ENCODE measurements at places on chromosomes 5 and 9.

- DNase-seq: no peak
These were observed 83.7 kb downstream of the GALNT10 start for GRCh38 chr5:154273963-154274827.

- no peak for DNase-seq
These were observed 314.1 kb downstream of the PRELID2 start for GRCh38 chr5:145521066-145521465.

- no peak for DNase-seq
These were observed 8.4 kb downstream of the COX7C start for GRCh38 chr5:86626149-86626548.

DNA sequence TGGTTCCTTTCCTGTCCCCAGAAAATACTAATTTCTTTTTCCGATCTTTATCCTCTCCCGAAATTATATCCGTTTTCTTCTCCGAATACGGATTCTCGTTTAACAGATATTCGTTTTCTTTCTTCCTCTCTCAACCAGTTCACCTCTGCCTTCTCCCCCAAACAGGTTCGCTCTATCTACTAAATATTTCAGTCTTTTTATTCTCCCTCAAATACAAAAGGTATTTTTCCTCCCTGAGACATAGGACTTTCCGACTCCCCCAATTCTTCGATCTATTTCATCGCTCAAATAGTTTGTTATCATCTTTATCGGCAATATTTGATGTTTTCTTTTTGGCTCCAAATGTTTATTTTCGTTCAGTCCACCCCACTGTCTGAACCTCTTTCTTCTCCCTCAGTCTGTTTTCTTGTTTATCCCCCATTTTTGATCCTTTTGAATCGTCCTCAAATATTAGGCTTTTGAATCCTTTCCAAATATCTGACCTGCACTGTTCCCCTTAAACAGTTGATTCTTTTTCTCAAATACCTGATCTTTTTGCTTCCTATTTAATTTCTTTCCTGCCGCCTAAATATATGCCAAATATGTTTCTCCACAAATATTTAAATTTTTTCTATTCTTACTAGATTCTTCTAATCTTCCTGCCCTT lies 4.4 kb downstream of the PITX1 start:
- no peak for DNase-seq

DNA sequence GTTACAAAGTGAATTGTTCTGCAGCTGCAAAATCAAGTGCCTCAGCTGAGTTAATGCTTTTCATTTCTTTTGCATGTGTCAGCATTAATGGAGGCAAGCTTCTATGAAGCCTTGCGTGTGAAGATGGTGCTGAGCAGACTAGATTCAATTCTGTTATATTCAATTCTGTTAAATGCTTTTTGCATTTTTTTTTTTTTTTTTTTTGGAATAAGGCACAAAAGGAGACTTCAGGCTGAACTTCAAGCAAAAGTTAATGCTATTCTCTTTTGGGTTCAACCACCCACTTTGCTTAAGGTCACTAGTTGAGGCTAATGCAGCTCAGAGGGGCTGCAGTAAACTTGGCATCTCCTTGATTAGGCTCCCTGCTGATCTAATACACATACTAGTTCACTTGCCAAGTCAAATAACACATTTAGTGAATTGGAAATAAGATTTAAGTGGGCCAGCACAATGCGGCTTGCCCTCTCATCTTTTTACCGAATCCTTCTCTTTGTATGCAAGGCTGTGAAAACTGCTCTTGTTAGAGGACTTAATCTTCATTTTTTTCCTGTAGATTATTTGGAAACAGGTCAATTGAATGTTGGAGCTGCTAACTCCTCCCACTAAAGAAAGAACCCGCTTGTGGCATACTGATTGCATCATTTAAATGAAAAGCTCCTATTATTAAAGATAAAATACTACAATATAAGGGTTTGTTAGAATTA lies 1020.2 kb downstream of the NR2F1-AS1 start:
- DNase-seq: no peak

DNA sequence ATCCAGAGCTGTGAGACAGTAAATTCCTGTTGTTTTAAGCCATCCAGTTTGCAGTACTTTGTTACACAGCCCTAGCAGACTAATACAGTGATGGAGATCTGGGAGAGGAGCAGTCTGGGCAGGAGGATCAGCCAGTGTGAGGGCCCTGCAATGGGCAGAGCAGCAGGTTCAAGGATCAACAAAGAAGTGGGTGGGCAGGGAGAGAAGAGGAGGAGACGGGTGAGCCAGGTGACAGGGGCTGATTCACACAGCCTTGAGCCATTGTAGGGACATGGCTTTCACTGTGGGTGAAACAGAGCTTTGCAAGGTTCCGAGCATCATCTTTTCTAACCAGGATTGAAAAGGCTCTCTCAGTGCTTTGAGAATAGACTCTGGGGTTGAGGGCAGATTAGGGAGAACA lies 88.2 kb upstream of the MVB12B start:
- no peak for DNase-seq

GRCh38 chr9:83583151-83584014 lies 39.6 kb upstream of the IDNK start:
- DNase-seq: no peak

DNA sequence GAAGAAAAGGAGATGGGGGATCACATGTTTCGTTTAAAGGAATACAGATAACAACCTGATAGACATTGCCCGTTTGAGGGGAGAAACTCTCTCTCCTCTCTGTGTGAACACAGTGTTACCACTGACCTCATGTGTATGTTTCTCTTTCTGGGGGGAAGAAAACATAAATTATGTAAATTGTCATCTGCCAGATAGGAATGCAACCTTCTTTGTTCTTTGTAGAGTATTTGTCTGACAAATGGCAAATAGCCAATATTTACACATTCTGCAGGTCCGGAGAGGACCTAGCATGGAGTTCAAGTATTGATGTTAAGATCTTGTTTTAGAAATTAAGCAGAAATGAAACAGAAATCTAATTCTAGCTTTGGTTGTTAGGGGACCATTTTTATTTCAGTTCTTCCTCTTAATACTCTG lies 276.3 kb downstream of the SAXO1 start:
- no peak for DNase-seq

DNA sequence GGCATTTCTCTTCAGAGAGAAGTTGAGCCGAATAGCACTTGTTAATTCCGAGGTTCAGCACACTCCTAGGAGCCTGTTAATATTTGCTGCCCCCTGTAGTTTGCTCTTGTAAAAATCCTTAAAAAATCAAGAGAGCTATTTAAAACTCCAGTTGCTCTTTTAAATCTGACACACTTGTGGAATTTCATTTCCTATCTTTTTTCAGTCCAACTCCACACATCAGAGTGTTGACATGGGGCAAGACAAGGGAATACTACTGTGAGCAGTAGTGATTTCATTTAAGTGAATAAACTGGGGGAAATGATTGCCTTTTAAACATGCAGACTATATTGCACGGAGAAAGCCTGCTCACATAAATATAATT lies 1096.3 kb upstream of the DMAC1 start:
- no peak for DNase-seq

All from Right ventricle myocardium superior (tissue), 1 donor.